Type B pancreatic cell (in vitro differentiated cells): ENCODE measurements at places on chromosomes 2 and 18. TPM values are rescaled to one million over a fixed set of nuclear protein-coding genes. Genes with fewer than 3 reads are reported as not detected.

The ACMSD gene
- 0.14 TPM in 1 of 2 replicates, not detected in the other for total RNA-seq

The ALPP gene
- total RNA-seq = 0.27 and 1.5 TPM in 2 replicates

The PAX3 gene
- total RNA-seq = 66.7 TPM in 1 of 2 replicates, not detected in the other

The UGT1A5 gene
- not detected in 2 replicates for total RNA-seq

The CXCR2 gene
- total RNA-seq = not detected in 2 replicates

The TMEM163 gene
- 4.0 and 4.1 TPM in 2 replicates for total RNA-seq

The ERFE gene
- 0.29 and 3.8 TPM in 2 replicates for total RNA-seq

The CMPK2 gene
- total RNA-seq = 4.4 and 7.2 TPM in 2 replicates

The ASB18 gene
- total RNA-seq = not detected in 2 replicates

The NPAS2 gene
- 10.7 and 25.7 TPM in 2 replicates for total RNA-seq

The FLACC1 gene
- 0.48 and 1.4 TPM in 2 replicates for total RNA-seq
